Stimulated activated CD4-positive, alpha-beta T cell treated with anti-CD3 and anti-CD28 coated beads, Interleukin-4, amount 100 ng/mL, for 1 hour (primary cell): ENCODE measurements at places on chromosomes 6 and 20.

DNA sequence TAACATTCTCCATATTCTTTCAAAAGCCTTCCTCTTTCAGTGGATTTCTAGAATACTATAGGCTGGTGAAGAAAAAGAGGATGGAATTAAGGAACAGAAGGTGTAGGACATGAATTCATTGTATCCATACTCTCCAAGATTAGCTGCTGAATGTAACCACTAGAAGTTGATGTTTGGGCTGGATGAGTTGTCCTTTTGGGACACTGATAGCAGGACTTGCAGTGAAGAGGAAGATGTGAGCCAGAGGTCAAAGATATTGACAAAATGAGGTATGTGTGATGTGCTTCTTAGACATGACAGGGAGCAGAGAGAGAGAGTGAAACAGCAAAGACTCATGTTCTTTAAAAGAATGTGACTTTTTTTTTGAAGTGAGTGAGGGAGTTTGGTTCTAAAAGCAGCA, 134.3 kb upstream of the MAN1A1 start:
- no peak for DNase-seq

GRCh38 chr6:113338644-113339043, 518.5 kb upstream of the MARCKS start:
- DNase-seq = no peak

DNA sequence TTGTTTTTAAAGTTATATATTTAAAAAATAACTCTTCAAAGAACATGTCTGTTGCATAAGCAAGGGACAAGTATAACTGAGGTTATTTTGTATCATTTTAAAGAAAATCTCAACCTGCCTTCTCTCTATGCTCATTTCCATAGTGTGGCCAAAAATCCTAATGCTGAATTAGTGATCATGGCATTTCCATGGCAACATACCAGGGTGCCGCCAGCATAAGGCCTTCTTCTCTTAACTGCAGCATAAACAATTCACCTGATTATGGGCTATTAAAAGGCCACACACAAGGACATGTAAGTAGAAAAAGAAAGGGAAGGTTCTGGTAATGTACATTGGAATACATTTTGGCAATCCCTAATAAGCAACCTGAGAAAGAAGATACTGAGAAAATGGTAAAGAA, 95.1 kb upstream of the RNF217 start:
- no peak for DNase-seq

DNA sequence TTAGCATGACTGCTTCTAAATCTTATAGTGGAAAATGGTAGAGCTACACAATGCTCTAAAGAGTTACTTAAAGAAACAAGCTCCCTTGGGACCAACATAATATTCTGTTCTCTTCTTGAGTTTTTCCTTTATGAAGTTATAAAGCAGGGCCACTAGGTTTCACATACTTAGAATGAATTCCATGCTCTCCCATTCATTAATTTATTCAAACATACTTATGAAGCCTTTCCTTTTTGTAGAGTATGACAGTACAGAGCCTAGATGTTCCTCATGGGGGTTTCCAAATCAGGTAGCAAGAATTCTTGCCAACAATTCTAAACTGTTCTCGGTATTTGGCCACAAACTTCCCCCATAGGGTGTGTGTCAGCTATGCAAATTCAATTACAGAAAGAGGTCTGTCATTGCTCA, 20.6 kb upstream of the FABP7 start:
- DNase-seq = no peak

DNA sequence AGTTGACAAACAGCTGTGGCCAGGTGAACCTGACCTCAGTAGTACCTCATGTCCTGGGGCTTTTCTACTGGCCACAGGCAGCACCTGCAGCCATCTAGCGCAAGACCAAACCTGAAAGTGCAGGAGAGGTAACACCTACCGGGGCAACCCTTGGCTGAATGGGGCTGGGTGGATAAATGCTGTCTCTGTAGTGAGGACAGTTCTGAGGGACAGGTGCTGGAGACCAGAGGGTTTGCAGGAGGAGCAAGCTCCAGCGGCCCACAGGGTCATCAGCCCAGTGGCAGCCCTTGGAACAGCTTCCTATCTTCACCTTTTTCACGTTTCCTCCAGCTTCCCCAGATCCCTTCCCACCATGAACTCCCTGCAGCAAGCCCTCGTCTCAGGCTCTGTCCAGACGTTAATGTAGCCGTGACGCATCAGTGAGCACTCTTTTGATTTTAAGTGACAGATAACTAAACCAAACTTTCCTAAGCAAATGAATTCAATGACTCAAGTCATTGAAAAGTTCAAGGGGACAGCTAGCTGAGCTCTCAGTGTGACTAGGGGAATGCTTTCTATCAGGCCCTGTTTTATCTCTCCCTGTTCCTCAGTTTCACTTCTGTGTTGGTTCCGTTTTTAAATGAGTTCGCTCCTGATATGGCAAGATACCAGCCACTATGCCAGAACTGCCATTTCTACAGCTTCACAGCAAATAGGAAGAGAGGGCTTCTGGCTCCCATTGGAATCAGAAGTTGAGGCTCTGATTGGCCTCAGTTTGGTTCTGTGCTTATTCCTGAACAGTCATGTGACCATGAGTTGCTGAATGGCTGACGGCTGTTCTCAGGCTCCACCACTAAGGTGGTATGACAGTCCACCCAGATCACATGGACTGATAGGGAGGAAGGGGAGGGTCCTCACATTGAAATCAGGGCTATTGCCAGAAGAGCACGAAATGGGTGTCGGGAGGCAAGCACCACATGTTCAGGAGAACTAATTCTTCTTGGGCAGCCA, 12.1 kb upstream of the PFDN4 start:
- DNase-seq = no peak

DNA sequence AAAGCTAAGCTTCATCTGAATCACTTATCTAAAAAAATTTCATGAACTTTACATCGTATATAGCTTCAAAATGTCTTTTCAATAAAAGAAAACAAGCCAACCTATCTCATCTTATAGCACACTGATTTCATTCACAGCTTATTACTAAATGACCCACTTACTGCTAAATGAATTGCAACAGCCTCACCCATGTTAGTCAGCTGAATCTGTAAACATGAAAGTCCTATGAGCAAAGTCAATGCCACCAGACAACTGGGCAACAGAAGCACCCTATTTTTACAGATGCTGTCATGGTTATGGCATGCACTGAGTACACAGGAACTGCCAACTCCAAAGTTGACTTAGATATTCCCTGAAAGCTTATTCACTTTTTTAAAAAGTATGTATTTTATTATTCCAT, 41.2 kb upstream of the DST start:
- no peak for DNase-seq

DNA sequence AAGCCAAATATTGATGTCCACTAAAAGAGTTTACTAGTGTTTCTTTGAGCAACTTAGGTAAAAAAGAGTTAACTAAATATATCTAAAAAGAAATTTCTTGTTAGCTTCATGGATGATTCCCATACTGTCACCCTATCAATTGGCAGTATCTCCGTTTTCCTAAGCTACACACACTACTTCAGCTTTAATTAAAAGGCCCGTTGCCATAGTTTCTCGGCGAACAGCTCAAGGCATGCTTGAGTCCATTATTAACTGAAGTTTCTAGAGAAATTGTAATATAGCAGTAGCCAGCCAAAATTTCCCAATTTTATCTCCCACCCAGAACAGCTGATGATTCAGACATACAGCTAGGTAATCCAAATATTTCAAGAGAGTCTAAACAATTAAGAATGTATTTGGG, 20.0 kb upstream of the BEND6 start:
- DNase-seq = no peak

DNA sequence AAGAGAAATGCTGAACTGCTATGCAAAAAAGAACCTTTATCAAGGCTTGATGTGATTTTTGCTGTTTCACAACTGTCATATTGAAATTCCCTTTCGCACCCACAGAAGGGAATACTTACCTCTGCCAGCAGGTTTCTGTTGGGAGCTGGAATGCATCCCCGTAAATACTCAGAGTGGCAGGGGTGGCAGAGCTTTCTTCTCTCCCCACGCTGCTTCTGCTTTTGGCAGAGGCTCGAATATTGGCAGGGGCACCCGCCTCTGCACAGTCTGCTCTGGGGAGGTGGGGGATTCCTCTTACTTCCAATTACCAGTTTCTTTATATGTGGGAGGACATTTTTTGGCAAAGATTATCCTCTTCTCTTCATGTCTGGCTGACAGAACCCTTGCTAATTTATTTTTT, 28.4 kb downstream of the TMEM200A start:
- DNase-seq = no peak
